ENCODE measurements at places on chromosomes 3 and 15.

DNA sequence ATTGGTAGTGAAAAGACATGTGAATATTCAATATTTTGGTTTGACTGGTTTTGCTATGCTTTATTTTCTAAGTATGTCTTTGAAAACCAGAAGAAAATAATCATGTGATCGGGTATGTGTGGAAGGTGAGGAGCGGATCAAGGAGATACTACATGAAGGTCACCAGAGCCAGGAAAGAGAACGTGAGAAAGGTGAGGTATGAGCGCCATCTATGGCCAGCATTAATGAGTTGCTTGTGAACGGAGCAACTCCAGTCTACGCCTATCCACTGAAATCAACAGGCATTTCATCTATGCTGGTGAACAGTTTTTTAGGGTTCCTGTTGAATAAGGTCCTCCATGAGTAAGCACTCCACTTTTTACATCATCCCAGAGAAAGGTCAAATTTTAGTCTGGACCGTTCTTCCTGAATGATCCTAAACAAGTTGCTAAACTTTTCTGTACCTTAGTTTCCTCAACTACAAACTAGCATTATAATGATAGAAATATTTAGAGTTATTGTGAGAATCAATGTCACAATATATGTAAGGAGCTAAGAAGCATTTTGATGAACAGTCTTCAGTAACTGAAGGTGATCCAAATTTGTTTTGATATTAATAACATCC, 1435.2 kb upstream of the CADM2 start:
- no peak for DNase-seq

DNA sequence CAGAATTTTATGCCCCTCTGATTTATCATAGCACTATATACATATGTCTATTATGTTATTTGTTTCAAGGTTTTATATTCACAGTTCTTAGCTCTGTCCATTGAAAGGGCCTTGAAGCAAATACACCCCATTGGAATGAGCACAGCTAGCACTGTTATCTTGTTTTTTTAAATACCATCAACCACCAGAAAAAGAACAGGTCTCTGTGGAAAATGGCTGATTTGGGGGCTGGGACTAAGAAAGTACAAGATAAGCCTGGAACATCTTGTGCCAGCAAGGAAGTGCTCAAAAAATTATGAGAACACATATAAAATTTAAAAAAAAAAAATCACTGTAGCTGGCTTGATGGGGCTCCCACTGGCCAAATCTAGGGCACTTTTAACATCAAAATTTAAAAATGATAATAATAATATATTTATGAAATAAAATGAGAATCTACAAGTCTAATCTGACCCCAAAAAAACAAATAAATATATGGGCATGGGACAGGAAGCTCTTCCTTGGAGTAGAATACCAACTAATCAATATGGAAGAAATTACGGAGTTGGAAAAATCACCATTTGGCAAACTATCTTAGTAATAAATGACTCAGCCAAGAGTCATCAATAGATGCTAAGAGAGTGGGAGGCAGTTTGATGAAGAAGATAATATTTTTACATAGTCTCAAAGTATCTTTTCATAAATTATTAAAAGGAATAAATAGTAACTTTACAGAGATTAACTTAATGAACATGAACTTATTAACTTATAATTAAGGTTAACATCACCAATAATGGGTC, 20.5 kb downstream of the IFT80 start:
- no peak for DNase-seq

DNA sequence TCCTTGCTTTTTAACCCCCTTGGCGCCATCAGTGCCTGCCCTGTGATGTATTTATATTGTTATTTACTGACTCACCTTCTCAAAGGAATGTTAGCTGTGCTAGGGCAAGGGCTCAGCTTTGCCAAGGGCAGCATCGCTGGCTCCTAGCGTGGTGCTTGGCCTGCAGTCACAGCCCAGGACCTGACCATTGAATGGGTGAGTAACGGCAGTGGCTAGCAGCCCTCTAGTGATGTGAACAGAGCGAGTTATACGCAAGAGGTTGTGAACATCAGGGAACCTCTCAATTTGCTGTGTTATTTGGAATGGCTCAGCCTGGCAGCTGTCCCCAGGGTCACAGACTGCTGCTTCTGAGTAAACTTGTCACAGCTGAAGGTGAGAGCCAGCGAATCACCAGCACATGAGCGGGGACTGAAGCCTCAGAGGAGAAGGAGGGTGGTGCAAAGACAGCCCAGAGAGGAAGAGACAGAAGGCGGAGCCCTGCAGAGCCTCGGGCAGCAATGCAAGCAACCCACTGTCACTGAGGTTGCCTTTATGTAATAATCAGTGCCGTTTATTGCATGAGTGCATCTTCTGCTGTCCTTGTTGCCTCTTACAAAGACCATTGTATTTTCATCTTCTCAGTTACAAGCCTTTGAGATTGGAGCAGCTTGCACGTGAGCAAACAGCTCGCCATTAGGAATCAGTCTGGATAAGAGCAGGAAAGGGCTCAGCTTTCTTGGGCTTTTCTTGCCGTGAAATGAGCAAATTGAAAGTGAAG, 158.3 kb downstream of the SLCO3A1 start:
- no peak for DNase-seq

DNA sequence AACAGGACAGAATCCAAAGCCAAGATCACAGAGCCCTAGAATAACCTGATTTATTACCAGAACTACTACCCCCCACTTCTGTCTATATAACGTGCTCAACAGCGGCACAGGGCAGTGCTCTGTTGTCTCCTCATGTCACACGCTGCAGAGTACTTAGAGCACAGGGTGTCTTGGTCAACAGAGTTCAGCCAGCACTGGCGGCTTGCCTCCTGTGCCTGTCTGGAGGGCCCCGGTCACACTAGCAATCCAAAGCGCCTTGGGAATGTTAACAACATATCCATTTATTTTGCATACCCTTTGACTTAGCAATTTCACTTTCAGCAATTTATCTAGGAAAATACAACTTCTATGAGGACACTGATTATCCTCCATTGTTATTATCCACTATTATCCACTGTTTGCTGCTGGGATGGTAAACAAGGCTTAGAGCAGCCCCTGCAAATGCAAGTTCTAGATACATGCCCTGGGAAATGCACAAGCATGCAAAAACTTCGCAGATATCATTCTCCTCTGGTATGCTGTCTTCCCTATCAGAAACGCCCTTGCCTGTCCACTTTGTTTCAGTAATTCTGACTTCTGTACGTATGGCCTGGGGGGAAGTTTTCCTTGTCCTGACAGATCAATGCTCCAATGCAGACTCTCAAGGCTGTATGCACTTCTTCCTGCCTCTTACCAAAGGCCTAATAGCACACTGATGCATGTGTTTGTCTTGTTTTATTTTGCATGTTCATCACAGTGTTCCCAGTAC, 86.2 kb upstream of the OCA2 start:
- DNase-seq: no peak

DNA sequence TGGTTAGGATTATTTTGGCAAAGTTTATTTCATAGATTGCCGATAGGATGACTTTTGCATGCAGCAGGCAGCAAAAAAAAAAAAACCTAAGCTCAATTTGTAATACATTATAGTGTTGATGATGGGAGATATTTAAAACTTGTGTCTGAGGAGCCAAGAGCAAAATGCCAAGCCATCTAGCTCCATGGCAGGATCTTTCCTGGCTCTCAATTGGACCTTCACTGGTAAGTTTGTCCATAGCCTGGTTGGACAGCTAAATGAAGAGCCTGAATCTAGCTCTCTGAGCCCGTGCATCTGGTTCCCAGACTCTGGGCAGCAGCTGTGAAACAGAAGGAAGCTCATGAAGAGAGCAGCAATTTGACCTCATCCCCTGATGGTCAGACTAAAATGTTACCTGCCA, 17.5 kb downstream of the STAC start:
- no peak for DNase-seq

DNA sequence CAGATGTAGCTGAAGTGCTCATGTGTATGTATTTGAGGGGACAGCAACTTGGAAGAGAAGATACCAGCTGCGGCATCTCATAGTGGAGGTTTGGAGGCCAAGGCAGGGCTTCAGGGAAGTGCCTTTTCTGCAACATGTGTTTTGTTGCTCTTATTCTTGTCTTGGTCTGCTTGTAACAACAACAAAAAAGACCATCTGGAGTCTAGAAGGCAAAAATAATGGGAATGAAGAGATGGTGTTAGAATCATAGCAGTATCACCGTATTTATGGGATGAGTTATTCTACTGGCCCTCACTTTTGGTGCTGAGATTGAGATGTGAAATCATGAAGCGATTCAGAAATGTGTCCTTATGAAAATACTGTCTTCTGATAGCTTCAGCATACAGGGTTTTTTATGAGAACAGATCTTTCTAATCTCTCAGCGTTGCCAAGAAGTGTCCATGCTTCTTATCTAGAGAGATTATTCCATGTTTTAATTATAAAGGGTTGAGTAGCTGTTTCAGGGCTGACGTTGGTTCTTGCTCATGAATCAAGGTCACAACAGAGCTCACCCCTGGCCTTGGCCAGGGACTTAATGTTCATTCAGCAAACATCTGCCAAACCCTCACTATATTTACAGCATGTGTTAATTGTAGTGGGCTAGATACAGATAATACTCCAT, 58.0 kb downstream of the ITPR1 start:
- DNase-seq: no peak

DNA sequence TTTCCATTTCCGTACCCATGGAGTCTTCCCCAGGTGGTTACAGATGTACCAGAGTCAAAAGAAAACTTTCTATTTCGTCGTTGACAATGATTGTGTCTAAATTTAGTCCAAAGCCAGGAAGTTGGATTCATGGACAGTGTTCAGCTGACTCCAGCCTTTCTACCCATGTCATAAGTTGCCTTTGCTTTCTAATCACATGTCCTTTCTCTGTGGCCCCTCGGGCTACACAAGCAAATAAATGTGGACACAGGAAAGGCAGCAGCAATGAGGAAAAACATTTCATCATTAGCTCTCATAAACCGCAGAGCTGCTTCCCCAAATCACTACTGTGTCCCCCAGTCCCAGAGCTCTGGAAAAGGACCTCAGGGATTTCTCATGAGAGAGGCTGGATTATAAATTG, 82.0 kb downstream of the USF3 start:
- DNase-seq: no peak

GRCh38 chr3:149726716-149727407, 25.4 kb downstream of the COMMD2 start:
- no peak for DNase-seq

- DNase-seq: no peak
Observed at GRCh38 chr3:10213156-10213792, 35.0 kb upstream of the TATDN2 start.

DNA sequence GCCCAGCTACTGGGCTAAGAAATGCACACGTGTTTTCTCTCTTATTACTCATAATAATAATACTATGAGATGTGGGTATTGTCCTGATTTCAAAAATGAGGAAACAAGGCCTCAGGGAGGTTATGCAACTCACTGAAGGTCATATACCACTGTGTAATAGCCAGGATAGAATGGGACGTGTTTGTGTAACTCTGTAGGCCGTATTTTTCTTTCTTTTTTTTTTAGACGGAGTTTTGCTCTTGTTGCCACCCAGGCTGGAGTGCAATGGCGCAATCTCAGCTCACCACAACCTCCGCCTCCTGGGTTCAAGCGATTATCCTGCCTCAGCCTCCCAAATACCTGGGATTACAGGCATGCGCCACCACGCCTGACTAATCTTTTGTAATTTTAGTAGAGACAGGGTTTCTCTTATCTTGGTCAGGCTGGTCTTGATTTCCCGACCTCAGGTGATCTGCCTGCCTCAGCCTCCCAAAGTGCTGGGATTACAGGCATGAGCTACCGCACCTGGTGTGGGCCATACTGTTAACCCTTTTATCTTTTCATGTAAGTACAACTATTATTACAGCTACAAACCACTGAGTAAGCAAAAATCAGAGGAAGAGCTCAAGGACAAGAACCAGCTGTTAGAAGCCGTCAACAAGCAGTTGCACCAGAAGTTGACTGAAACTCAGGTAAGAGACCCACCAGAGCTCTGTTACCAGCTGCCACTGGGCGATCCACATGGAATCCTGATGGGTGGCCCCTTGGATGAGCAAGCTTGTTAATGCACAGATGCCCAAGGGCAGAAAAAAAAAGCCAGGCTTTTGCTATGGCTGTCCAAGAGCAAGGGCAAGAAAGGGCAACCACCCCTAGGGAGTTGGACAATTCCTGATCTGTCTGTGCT, 6.7 kb downstream of the KNSTRN start:
- no peak for DNase-seq

DNA sequence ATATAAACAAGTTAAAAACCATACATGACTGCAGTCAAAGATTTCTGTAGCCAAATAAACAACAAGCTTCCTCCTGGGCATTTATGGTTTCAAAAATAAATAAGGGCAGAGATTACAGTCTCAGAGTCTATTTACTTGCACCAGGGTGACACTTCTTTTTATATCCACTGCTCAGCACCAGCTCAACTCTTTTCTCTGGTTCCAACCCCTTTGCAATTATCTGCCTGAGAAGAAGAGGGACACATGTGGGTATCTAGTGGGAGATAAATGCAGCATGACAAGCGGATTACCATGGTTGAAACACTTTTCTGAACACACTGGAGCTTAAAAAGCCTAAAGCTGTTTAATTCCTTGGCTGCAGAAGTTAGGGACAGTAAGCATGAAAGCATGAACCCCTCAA, 311.5 kb downstream of the CNTN3 start:
- no peak for DNase-seq

Data from activated T-helper 1 cell treated with Interleukin-2 at 50 U/mL for 16 hours (primary cell).